ENCODE measurements at places on chromosomes 11 and 22.

DNA sequence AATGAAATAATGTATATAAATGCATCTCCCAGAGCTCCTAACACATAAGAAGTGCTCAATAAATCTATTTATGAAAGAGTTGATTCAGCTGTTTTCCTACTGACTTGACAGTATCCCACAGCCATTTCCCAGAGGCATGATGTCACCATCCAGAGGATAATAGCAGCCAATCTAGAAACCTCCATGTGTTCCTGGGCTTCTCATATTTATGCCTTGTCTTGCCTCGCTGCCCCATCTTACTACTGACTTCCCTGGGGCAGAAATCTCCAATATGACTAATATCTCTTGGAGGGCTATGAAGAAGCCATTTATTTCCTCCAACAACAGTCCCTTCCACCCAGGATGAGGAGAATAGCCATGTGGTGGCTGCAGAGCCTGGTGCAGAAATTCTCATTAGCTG lies 115.4 kb upstream of the NAV2 start:
- peak; percentile 76 for DNase-seq

DNA sequence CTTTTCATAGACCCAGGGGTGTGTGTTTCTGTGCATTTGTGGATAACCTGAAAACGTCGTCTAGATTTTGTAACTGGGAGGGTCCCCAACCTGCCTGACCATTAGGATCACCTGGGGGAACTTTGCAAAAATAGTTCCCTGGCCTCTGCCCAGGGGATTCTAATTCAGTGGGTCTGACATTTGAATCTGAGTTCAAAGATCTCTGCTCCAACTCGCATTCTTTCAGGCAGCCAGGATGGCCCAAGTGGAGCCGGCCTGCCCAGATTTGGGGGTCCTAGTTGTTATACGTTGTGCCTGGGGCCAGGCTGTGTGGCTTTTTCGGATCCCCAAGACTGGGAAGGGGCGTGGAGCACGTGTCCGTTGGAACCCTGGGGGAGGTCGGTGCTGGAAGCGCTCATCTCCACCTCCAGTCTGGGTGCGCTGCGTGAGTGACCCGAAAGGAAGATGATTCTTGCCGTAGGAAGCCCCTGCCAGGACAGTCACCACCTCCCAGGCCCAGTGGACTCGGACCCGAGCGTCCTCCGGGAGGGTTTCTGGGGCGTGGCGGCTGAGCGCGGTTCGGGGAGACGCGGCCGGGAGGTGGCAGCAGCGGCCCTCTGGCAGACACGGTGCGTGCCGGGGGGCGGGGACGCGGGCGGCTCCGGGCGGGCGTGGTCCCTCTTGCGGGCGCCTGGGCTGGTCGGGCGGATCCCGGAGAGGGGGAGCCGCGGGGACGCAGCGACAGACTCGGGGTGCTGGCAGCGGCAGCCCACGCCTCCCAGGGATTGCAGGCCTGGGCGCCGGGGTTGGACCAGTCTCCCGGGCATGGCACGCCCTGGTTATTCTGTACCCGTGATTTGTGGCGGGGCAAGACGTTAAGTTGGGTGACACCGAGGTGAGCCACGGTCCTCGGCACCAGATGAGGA lies 29.2 kb upstream of the PLET1 start:
- DNase-seq: peak; percentile 66

- DNase-seq: no peak
Observed at GRCh38 chr11:102110761-102111010, 439 bp downstream of the YAP1 start.

DNA sequence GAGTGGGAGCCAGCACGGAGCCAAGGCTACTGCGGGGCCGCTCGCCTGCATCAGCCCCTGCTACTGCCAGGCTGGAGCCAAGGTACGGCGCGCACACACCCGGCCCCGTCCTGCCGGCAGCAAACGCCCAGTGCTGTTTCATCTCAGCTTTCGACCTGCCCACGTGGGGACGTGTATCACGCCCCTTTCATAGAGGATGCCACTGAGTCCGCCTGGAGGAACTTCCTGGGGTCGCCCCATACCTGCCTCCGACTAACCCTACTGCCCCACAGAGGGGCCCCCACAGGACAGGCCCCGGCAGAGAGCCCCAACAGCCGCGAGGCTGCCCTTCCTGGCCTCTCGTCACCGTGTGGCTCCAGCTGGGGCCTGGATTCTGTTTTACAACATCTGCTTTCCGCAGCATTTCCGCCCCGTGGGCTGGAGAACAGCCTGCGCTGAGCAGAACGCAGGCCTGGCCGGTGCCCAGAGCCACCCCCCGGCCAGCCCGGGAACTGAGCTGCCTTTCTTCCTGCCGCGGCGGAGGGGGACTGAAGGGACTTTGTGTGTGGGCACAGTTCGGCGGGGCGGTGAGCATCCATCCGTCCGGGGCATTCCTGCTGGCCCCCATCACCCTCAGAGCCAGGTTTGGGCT lies 22.9 kb upstream of the ARHGAP8 start:
- peak; percentile 71 for DNase-seq
